ENCODE measurements at places on chromosomes 2 and 18.

- DNase-seq = no peak
These were observed 232.8 kb downstream of the KLHL29 start for GRCh38 chr2:23617811-23618215.

- no peak for DNase-seq
These were observed 419.7 kb upstream of the MEX3C start for GRCh38 chr18:51617167-51617566.

DNA sequence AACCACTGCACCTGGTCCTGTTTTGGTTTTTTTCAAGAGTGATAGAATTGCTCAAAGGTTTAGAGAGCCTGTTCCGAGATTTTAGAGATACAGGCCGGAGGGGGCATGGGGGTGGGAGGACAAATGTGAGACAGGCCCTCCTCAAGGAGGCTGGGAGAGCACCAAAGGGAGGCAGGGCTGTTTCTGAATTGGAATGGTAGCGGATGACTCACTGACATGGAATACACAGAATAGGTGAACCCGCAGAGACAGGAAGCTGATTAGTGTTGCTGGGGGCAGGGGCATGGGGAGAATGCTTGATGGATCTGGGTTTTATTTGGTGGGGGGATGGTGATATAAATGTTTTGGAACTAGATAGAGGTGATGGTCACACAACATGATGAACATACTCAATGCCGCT is 111.0 kb upstream of the MGAT5 start:
- DNase-seq = no peak

DNA sequence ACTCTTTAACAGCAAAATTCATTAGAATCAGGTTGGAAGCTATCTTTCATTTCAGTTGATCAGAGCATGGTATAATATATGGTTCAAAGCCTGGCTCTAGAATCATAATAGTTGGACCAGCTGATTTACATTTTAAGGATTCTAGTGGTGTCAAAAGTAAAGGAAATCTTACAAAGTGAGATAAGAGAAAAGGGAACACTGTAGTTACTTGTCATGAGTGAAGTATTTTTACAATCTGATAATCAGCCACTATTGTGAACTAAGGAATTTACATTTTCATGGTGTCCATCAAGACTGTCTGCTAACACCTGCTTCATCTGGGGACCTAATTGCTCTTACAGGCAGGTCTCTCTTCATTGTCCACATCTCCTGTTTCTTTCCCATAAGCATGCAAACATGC is 161.1 kb downstream of the SLC39A10 start:
- no peak for DNase-seq

- no peak for DNase-seq
These were observed 208.6 kb downstream of the CMPK2 start for GRCh38 chr2:6657136-6657535.

DNA sequence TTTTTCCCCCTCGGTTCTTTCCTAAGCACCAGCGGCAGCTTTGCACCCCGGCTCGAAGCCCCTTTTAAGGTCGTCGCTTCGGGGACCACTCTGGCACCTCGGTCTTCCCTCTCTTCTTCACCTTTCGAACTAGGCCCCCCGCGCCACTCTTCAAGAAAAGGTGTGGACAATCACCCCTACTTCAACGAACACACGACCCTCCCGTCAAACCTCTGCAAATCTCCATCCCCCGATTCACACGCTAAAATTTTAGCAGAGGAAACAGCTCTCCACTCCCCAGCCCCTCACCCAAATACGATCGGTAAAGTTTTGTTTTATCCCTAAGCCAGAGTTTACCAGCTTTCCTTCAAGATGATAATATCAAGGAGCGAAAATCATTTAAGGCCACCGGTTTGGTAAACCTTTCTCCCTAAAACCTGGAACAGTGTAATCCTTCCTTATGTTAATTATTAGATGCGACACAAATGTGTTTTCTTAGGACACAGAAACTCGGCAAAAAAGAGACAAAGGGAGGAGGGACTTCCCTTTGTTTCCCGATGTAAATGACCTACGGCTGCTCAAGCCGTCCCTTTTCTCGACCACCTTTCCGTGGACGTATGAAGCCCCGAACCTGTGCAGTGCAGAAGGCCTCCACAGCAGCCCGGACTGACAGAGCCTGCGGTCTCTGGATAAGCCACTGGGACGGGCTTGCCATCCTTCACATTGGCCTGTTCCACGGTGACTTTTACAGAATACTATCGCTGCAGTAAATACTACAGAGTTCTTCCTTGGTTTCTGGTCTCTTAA is 85.2 kb downstream of the RBMS1 start:
- no peak for DNase-seq

- no peak for DNase-seq
These were observed 295.2 kb downstream of the NCKAP5 start for GRCh38 chr2:133273031-133273430.

All from AG04450 (cell line).